Heart left ventricle (tissue), 16 donors: ENCODE measurements at places on chromosomes 2 and 18. TPM values are rescaled to one million over a fixed set of nuclear protein-coding genes. Genes with fewer than 3 reads are reported as not detected.

GRCh38 chr2:42261518-42262195 lies 92.5 kb downstream of the EML4 start:
- no peak overlapping the region for H3K27ac ChIP-seq
- H3K36me3 ChIP-seq = no peaks in the 10 kb centered on the region
- no peak overlapping the region for H3K4me3 ChIP-seq

LCT gene
- not detected for total RNA-seq

DNA sequence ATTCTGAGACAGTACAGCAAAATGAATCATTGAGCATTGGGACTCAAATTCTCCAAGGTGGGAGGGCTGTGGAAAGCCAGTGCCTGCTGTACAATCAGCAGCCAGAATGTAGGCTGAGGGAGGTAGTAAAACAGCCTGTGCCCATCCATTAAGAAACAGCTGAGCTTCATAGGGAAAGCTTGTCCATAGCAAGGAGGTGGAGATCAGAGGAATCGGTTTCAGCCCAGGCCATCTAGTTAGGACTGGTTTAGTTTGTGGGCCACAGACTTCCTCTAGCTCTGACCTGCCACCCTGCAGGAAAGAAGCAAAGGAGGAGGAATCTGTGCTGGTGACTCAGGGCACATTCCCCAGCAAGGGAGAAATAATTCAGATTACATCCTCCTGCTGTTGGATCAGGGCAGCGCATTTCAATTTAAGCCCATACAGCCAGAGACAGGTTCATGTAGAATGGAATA lies 333.4 kb downstream of the SETBP1 start:
- no peaks in the 10 kb centered on the region for H3K4me1 ChIP-seq
- DNase-seq = no peak
- no peak overlapping the region for H3K27ac ChIP-seq
- no peaks in the 10 kb centered on the region for H3K36me3 ChIP-seq

DPYSL5 gene
- 0.06 TPM for total RNA-seq

DNA sequence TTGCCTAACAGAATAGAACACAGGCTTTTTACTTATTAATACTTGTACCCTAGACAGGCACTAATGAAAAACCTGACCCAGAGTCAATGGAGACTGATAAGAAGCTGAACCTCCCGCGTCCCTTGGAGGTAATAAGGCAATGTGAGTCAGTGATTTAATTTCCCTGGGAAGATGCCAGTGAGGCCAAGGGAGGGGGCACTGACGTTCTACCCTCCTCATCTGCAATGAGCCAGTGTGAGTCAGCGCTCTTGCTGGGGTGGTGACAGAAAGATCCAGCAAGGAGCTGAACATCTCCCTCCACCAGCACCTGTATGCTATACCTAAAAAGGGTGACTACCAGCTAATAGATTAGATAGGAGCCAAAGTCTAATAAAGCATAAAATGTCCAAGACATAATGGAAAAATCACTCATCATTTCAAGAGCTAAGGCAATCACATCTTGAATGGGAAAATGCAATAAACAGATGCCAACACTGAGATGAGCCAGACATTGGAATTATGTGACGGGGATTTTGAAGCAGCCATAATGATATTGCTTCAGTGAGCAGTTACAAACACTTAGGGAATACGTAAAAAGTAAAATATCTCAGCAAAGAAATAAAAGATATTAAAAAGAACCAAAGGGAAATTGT lies 116.9 kb downstream of the TPGS2 start:
- no peaks in the 10 kb centered on the region for H3K27me3 ChIP-seq
- H3K4me3 ChIP-seq = no peak overlapping the region
- peak overlapping the region; percentile 62 for H3K27ac ChIP-seq
- H3K36me3 ChIP-seq = no peaks in the 10 kb centered on the region
- H3K4me1 ChIP-seq = no peaks in the 10 kb centered on the region

DNA sequence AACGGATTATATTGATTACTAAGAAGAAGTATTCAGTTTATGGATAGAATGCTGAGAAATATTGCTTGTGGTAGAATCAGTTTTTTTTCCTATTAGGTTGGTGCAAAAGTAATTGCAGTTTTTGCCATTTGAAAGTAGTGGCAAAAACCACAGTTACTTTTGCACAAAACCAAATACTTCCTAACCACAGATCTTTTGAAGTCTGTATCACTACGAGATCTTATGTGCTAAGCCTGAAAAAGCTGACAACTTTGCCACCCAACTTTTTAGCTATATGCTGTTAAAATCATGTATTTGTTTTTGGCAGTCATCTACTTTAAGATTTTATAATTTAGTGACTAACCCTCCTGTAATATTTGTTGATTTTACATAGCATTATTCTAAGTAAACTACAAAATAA lies 24.6 kb downstream of the DNAJC10 start:
- no peaks in the 10 kb centered on the region for H3K4me1 ChIP-seq
- no peak overlapping the region for H3K4me3 ChIP-seq
- no peak for DNase-seq

GRCh38 chr2:136049011-136049742 lies 63.8 kb upstream of the DARS1 start:
- H3K27me3 ChIP-seq = peaks cover 1% of the 10 kb centered on the region
- no peak overlapping the region for H3K27ac ChIP-seq
- no peaks in the 10 kb centered on the region for H3K36me3 ChIP-seq
- H3K4me1 ChIP-seq = no peaks in the 10 kb centered on the region
- DNase-seq = no peak

MBD1 gene
- 58.5 TPM for total RNA-seq

- DNase-seq = no peak
- no peaks in the 10 kb centered on the region for H3K27me3 ChIP-seq
- no peak overlapping the region for H3K27ac ChIP-seq
- H3K4me3 ChIP-seq = no peak overlapping the region
- H3K36me3 ChIP-seq = no peaks in the 10 kb centered on the region
These were observed 71.5 kb downstream of the RAB31 start for GRCh38 chr18:9779630-9780029.

GRCh38 chr2:233766416-233766815 lies 6.3 kb downstream of the UGT1A1 start:
- H3K4me1 ChIP-seq = no peaks in the 10 kb centered on the region
- no peak overlapping the region for H3K27ac ChIP-seq

DNA sequence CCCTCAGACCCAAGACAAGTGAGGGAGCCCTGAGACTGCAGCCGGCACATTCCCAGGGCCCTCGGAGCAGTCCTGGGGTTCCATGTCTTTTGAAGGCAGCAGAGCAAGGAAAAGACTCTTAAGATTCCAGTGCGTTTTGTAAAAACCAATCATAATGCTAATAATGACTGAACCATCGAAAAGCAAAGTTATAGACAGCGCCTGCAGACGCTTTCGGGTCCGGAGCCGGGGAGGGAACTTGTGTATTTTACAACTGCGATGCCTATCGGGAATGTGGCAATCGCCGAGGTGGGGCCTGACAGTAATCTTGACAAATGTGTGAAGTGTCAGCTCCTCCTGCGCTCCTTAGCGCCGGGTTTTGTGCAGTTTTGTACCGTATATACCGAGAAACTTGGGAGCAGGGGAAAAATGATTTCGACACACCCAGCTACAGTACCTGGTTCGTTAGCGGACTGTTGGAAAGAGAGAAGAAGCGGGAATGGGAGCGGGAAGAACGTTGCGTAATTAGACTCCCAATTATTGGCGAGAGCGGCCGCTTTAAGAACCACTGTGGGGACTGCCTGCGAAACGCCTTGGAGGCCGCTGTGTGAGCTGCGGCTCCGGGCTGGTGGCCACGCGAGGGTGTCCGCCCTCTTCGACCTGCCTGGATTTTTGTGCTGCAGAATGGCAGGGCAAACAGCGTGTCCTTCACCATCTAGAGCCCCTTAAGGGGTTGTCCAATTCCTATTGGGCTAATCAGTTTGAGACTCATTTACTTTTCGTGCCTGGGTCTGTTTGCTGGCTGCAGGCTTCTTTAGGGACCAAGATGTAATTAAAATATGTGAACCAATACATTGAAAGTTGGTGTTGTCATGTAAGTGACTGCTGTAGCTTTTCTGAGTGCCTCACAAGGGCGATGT lies 2.4 kb downstream of the EPAS1 start:
- peak; percentile 77 for DNase-seq
- peak overlapping the region; percentile 99 for H3K4me3 ChIP-seq
- peaks cover 13% of the 10 kb centered on the region for H3K27me3 ChIP-seq
- peak overlapping the region; percentile 97 for H3K27ac ChIP-seq
- no peaks in the 10 kb centered on the region for H3K36me3 ChIP-seq

AQP12B gene
- not detected for total RNA-seq

GRCh38 chr18:49250816-49251388 lies 209.5 kb downstream of the DYM start:
- H3K27me3 ChIP-seq = no peaks in the 10 kb centered on the region
- no peak overlapping the region for H3K4me3 ChIP-seq
- no peak for DNase-seq
- H3K27ac ChIP-seq = no peak overlapping the region
- H3K36me3 ChIP-seq = no peaks in the 10 kb centered on the region
- peaks cover 9% of the 10 kb centered on the region for H3K4me1 ChIP-seq

FEV gene
- total RNA-seq = not detected

TSPYL6 gene
- not detected for total RNA-seq

DNA sequence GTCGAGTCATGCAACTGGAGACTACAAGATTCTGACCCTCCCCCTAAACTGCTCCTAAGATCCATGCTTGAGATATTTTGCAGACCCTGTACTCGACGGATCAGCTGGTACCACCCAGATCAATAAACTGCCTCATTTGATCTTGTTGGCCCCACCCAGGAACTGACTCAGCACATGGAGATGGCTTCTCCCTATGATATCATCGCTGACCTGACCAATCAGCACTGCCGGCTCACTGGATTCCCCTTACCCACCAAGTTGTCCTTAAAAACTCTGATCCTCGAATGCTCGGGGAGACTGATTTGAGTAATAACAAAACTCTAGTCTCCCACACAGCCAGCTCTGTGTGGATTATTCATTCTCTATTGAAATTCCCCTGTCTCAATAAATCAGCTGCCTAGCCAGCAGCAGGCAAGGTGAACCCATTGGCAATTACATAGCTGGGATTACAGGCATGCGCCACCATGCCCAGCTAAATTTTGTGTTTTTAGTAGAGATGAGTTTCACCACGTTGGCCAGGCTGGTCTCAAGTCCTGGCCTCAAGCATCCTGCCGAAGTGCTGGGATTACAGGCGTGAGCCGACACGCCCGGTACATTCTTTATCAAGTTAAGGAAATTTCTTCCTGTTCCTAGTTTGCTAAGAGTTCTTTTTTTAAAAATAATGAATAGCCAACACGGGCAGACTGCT lies 43.6 kb downstream of the VPS54 start:
- no peak for DNase-seq
- H3K4me1 ChIP-seq = no peaks in the 10 kb centered on the region
- H3K36me3 ChIP-seq = peaks cover 6% of the 10 kb centered on the region

DNA sequence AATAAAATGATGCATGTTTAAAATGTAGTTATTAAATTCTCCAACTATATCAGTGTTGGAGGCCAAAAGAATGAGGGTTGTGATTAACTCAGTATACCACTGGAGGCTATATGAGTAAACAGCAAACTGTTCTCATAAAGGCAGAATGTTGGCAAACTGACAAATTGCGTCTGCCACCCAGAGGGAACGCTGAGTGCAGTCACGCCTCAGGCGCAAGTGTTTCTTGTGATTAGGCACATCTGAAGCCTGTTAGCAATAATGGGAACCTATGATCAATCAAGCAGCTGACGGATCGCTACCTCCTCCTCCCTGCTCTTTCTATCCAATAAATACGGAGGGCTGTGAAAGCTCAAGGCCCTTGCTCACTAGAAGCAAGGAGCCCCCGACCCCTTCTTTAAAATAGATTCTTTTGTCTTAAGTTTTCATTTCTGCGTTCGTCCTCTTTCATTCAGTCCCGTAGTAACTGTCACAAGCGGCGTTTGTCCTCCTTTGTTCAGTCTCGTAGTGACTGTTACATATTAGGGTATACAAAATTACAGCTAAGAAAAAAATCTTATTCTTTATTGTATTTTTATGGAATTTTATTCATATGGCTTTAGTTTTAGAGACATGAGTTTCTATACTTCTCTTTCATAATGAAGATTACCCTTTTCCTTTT lies 16.3 kb upstream of the RMND5A start:
- H3K4me1 ChIP-seq = peaks cover 28% of the 10 kb centered on the region
- H3K27me3 ChIP-seq = no peaks in the 10 kb centered on the region

- peak overlapping the region; percentile 26 for H3K4me3 ChIP-seq
- H3K27ac ChIP-seq = peak overlapping the region; percentile 30
- H3K4me1 ChIP-seq = peaks cover 17% of the 10 kb centered on the region
- H3K36me3 ChIP-seq = no peaks in the 10 kb centered on the region
- DNase-seq = peak; percentile 36
- no peaks in the 10 kb centered on the region for H3K27me3 ChIP-seq
These were observed 132.7 kb upstream of the XPO1 start for GRCh38 chr2:61670591-61671501.

ADCYAP1 gene
- 0.32 TPM for total RNA-seq

CD8B2 gene
- 0.21 TPM for total RNA-seq

DNA sequence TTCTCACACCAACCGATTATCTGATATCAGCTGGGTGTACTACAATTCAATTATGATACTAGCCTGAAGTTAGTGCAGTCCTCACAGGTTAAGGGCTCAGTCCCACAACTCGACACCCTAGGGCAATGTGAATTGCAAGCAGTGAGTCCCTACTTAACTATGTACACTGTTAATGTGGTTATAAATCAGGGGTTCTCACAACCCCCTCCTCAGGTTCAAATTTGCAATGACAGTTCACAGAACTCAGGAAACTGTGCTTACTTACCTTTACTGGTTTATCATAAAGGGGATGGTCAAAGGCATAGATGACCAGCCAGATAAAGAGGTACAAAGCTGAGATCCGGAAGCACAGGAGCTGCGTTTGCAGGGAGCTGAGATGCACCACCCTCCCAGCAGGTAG lies 1379.1 kb upstream of the CDH2 start:
- DNase-seq = no peak
- no peak overlapping the region for H3K4me3 ChIP-seq
- no peaks in the 10 kb centered on the region for H3K4me1 ChIP-seq
- no peak overlapping the region for H3K27ac ChIP-seq
- no peaks in the 10 kb centered on the region for H3K27me3 ChIP-seq

DNA sequence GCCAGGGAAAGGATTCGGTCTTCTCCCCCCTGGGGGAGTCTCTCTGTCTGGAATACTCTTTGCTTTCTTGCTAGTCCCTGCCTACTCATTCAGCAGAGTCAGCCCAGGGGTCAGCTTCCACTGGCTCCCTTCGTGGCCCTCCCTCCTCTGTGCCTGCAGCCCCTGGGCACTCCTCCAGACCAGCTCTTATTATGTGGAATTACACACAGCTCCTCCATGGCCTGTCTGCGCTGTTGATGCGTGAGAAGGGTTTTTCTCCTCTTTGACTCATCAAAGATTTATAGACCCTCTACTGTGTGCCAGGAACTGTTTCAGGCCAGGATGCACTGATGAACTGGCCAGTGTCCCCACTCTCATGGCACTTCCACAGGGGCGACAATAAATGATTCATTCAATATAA lies 44.4 kb downstream of the ST8SIA5 start:
- peaks cover 27% of the 10 kb centered on the region for H3K4me1 ChIP-seq
- no peaks in the 10 kb centered on the region for H3K36me3 ChIP-seq
- H3K27ac ChIP-seq = peak overlapping the region; percentile 80

DNA sequence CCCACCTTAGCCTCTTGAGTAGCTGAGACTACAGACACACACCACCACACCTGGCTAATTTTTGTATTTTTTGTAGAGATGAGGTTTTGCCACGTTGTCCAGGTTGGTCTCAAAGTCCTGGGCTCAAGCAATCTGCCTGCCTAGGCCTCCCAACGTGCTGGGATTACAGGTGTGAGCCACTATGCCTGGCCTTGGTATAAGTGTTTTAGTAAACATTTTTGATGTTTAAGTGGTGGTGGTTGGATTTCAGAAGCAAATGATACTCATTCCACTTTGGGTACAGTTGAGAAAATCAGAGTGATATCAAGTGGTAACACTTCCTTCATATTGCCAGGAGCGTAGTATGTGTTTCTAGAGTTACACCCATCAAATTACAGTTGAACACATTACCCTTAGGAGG lies 25.4 kb downstream of the ACADL start:
- H3K36me3 ChIP-seq = no peaks in the 10 kb centered on the region
- no peak overlapping the region for H3K27ac ChIP-seq
- H3K27me3 ChIP-seq = no peaks in the 10 kb centered on the region
- no peaks in the 10 kb centered on the region for H3K4me1 ChIP-seq
- no peak overlapping the region for H3K4me3 ChIP-seq
- no peak for DNase-seq
